ENCODE measurements at places on chromosomes 11 and 22.
A peak's percentile ranks its signal among the peaks of the same experiment; 100 is the strongest.

DNA sequence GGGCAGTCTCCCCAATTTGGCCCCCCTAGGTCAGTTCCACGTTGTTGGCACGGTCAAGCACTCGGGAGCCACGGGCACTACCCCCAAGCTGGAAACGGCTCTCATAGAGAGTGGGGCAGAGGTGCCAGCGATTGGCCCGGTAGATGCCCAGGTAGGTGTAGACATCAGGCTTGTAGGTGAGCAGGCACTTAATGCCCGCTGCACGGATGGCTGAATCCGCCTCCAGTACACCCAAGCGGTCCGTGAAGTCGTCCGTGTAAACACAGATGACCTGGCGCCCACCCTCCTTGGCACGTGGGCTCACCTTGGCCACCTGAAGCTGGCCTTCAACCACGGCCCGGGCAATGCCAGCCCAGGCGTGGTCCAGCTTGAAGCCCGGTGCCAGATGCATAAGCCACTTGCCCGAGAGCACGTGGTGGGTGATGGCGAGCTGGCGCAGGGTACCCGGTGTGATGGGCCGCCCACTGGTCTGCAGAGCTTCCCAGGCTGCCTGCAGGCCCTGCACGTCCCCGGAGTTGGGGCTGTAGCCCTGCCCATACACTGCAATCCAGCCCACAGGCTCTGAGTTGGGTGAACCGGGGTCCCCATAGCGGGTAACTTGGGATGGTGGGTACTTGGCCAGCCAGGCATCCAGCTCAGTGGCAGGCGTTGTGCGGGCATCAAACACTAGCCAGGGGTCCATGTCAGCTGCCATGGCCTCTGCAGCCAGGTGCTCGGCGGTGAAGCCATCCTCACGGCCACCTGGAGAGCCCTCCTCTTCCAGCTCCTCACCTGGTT, 1.2 kb downstream of the C11orf68 start:
- H3K4me3 ChIP-seq, result peak overlapping the region; percentile 85
- no peaks in the 10 kb centered on the region for H3K36me3 ChIP-seq
- no peaks in the 10 kb centered on the region for H3K27me3 ChIP-seq
- H3K27ac ChIP-seq, result no peak overlapping the region
- DNase-seq, result no peak

DNA sequence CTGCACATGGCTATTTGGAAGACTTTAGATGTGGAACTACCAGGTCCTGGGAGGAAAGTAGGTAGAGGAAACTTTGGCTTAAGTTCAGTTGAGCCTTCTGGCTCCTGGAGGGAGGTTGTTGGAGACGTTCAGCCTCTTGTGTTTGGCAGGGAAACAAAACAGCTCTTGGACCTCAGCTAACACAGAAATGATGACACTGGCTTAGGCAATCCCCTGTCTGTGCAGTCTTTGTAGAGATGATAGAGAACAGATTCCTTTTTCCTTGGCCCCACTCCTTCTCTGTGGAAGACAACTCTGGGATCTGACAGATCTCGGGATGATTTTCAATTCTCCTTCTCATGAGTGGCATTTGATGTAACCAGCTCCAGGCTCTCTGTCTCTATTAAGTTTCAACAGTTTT, 428.5 kb downstream of the TMEM135 start:
- no peak for DNase-seq
- H3K4me1 ChIP-seq, result no peaks in the 10 kb centered on the region

DNA sequence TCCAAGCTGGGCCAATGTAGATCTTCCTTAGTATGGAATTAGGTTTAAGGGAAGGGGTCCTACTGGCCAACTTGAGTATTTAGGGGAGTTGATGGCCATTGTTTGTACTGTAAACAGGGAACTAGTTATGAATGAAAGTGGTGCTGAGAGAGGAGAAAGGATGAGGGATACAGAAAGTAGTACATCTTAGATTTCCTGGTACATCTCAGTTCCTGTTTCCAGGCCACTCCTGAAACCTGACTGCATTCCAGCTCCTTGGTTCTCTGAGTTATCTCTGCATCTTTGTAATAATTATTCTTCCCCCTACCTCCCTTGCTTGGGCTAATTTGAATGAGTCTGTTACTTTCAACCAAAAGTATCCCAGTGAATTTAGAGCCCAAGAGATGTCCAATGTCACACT, 30.1 kb downstream of the MIAT start:
- no peak overlapping the region for H3K27ac ChIP-seq
- DNase-seq, result no peak
- no peak overlapping the region for H3K4me3 ChIP-seq
- peaks cover 22% of the 10 kb centered on the region for H3K4me1 ChIP-seq
- H3K36me3 ChIP-seq, result peaks cover 16% of the 10 kb centered on the region

GRCh38 chr22:45529105-45529504, 26.4 kb downstream of the FBLN1 start:
- H3K4me3 ChIP-seq, result no peak overlapping the region
- H3K27ac ChIP-seq, result no peak overlapping the region
- no peaks in the 10 kb centered on the region for H3K36me3 ChIP-seq
- no peak for DNase-seq

DNA sequence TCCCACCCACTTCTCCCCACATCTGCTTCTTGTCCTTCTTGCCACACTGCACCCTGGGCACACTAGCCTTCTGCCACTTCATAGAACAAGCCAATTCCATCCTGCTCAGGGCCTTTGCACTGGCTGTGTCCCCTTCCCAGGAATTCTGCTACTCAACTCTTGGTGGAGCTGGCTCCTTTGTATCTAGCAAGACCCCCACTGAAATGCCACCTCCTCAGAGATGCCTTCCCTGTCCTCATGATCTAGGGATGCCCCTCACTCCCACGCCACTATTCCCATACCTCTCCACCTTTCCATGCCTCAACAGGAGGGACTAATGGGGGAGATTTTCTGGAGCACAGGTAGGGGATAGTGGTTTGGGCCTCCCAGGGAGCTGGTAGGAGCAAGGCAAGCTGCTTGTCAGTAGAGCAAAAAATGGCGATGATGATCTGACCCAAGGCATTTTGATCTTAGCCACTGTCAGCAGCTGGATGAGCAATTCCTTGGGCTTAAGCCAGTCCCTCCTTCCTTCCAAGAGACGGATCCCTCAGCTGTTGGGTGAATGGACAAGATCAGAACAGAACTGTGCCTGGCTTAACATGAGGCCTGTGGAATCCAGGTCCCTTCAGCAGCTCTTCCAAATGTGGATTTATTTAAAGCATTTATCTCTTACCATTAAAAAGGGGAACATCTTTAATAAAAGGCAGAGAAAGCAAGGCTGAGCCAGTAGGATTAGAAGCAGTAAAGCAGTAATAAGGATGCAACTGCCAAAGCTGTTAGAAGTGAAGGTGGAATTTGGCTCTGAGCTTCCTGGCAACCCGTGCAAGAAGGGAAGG, 4.0 kb upstream of the PRDM11 start:
- peaks cover 43% of the 10 kb centered on the region for H3K27me3 ChIP-seq
- H3K4me1 ChIP-seq, result peaks cover 16% of the 10 kb centered on the region
- no peak overlapping the region for H3K27ac ChIP-seq
- no peaks in the 10 kb centered on the region for H3K36me3 ChIP-seq

DNA sequence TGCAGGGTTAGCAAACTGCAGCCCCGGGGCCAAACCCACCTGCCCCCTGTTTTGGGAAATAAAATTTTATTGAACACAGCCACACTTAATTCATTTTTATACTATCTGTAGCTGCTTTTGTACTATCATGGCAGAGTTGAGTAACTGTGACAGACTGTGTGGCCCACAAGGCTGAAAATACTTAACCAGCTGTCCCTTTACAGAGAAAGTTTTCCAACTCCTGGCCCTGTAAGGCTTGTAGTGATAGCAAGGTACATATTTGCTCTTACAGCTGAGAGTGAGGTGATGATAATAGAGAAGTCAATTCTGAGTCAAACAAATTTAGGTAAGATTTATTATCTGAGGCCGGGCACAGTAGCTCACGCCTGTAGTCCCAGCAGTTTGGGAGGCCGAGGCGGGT, 87.4 kb upstream of the SLC6A5 start:
- H3K27me3 ChIP-seq, result no peaks in the 10 kb centered on the region
- H3K27ac ChIP-seq, result no peak overlapping the region
- H3K4me1 ChIP-seq, result no peaks in the 10 kb centered on the region

DNA sequence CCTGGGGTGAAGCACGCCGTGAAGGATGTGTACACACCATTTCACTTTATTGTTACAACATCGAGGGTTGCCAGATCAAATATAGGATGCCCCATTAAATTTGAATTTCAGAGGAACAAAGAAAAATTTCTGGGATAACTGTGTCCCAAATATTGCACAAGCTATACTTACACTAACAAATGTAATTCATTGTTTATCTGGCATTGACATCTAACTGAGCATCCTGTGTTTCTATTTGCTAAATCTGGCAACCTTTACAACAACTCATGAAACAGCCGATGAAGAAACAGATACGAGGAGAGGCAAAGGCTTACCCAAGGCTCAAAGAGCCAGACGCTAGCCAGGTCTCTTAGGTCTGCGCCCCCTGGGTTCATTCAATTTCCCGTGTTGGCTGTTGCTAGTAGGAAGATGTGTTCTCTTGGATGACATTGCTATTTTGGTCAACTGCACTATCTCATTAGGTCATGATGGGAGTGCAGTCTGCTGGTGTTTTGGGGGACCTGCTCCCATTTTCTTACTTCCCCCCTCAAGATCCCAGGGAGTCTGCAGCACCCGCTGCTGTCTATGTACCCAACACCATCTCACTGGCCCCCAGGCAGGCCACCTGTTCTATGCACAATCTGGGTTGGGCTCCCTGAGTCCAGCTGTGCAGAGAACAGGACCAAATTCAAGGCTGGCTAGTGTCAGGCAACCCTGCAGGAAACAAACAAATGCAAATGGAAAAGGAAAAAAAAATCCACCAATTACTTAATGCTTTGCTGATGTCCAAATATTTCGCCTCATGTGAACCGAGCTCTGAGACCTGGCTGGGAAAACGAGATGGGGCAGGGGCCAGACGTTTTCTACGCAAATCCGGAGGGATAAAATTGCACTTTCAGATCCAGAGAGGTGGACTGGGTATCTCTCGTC, 560.9 kb downstream of the MIAT start:
- H3K27ac ChIP-seq, result no peak overlapping the region
- peaks cover 23% of the 10 kb centered on the region for H3K27me3 ChIP-seq
- no peaks in the 10 kb centered on the region for H3K36me3 ChIP-seq
- no peaks in the 10 kb centered on the region for H3K4me1 ChIP-seq

GRCh38 chr11:75403037-75403436, 3.7 kb downstream of the RPS3 start:
- no peak for DNase-seq
- peak overlapping the region; percentile 94 for H3K4me3 ChIP-seq
- peak overlapping the region; percentile 97 for H3K27ac ChIP-seq

GRCh38 chr11:66044757-66045156, 4.2 kb downstream of the GAL3ST3 start:
- peaks cover 15% of the 10 kb centered on the region for H3K4me1 ChIP-seq
- H3K27ac ChIP-seq, result peak overlapping the region; percentile 68
- H3K36me3 ChIP-seq, result no peaks in the 10 kb centered on the region
- peaks cover 9% of the 10 kb centered on the region for H3K27me3 ChIP-seq

- no peak for DNase-seq
- H3K4me3 ChIP-seq, result no peak overlapping the region
- H3K4me1 ChIP-seq, result peaks cover 11% of the 10 kb centered on the region
- no peak overlapping the region for H3K27ac ChIP-seq
- H3K27me3 ChIP-seq, result peaks cover 10% of the 10 kb centered on the region
These were observed 12.6 kb upstream of the EIF3M start for GRCh38 chr11:32571039-32571438.
